ENCODE measurements at places on chromosomes 12 and 14.

DNA sequence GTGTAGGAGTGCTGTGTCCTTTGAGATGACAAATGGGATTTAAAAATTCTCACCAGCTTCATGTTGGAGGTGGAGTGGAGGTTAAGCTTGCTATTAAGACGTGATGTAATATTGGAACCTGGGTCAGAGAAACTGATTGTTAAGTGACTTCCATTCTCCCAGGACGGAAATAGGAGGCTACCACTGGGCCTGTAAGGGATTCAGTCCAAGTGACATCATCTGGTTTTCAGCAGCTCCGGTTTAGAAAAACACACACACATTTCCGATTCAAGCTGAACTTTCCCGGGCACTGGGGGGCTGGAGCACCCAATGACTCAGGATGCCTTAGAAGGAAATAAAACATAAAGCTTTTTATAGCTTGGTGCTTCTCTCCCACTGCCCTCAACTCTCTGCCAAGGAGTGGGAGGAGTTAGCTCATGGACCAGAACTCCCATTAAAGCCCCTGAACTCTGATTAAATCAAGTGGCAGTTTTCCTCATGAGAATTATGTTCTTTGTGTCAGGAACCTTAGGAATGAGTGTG, 12.4 kb downstream of the CALM1 start:
- DNase-seq = no peak

GRCh38 chr12:79655036-79655435, 35.7 kb downstream of the PAWR start:
- no peak for DNase-seq

GRCh38 chr12:92505254-92506231, 197.2 kb upstream of the PLEKHG7 start:
- DNase-seq = no peak

GRCh38 chr12:111775205-111776193, 8.8 kb downstream of the ALDH2 start:
- DNase-seq = no peak

DNA sequence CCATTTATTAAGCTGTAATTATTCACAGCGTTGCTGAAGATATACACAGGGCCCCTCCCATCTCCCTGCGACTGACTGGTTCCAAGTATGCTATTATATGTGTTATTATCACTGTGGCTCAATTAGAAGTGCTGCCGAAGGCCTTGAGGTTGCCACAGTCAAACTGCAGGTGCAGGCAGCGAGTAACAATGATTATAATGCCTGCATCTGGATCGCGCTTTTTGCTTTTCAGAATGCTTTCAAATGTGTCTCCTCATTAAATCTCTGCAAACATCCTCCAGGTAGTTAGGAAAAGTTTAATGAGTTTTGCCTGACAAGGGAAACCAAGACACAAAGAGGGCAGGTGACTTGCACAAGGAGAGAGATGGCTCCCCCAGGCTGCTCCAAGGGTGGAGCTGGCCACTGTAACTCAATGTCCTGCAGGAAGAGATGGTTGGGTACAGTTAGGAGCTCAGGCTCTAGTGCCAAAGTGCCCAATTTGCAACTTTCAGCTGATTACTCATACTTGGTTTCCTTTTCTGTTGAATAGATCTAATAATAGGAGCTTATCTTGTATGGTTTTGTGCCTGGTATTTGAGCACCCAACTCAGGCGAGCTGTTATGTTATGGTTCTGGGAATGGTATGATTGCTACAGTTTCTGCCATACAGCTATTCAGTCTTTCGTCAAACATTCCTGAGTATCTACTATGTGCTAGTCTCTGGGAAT, 1.7 kb upstream of the SYNE3 start:
- no peak for DNase-seq

DNA sequence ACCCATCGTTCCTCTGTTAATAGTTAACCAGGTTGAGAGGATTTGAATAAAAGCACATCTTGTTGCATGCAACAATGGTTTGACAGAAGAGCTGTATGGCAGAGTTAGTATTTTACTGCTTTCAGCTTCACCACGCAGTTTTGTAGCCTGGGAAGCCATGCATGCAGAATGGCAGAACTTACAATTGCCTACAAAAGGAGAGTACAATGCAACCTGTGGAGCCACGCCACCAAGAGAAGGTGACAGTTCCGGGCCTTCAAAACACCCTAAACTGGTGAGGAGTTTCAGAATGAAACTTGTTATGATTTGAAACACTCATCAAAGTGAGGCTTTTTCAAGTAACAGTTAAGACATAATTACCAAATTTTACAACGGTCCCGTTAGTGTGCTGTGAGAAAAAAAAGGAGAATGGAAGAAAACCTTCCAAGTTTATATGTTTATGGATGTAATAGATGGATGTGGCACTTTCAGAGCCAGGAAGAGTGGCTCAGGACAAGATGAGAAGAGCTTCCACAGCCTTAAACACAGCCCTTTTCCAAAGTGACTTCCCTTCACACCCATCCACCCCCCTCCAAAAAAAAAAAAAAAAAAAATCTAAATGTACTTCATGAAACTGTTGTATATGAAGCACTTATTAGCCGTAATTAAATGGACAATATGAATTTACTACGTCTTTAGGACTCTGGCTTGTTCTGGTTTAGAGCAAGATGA, 158.7 kb downstream of the EGLN3 start:
- DNase-seq = no peak

DNA sequence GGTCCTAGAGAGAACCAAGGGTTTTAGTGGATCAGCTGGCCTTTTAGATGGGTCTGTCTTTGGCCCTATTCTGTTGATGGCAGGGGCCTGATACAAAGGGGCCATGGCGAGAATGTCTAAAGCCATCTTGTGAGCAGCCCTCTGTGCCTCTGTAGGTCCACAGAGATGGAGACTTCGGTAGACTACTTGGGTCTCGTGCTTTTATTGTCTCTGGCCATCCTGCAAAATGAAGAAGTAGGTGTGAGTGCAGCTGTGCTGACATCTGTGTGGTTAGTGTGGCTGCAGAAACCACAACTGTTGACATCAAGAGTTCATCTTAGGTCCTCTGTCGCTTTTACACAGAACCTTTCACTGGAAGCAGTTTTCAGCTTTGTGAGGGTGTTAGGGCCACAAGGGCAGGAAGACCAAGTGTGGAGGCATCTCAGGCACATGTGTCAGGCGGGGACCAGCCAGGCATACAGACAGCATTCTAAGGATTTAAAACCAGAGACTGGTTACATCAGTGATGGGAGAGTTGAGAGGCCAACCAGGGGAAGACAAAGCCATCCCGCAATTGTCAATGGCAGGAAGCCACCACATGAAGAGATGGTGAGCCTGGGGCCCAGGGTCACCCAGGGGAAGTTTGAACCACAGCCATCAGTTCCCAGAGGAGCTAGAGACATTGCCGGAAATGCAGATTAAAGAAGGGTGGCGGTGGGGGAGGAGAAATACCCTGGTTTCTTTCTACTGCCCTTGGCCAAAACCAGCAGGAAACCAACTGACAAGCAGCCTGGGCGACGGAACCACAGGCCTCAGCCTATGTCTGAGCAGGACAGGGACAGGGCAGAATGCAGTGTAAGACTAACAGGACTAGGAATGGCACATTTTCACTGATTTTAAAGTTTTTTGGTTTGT, 13.0 kb upstream of the TPCN1 start:
- DNase-seq = no peak

DNA sequence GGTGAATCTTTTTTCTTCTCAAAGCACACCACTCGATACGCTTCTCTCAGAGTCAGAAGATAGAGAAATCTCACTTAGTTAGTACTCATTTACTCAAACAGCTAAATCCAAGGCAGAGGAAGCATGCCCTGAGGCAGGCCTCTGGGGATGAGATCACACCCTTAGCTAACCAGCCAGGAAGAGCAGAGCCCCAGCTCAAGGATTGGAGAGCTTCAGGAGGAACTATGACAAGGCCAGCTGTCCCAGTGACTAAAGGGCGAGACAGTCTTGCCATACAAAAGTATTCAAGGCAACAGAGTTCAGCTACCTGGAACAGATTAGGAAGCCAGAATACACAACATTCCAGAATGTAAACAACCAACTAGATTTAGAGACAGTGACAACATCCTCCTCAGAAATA, 197.7 kb upstream of the CCDC196 start:
- no peak for DNase-seq

Data from frontal cortex (tissue), 4 donors.